NCI-H524 treated with DMSO at 0.1 percent for 48 hours (cell line): ENCODE measurements at places on chromosomes 3 and 15.

DNA sequence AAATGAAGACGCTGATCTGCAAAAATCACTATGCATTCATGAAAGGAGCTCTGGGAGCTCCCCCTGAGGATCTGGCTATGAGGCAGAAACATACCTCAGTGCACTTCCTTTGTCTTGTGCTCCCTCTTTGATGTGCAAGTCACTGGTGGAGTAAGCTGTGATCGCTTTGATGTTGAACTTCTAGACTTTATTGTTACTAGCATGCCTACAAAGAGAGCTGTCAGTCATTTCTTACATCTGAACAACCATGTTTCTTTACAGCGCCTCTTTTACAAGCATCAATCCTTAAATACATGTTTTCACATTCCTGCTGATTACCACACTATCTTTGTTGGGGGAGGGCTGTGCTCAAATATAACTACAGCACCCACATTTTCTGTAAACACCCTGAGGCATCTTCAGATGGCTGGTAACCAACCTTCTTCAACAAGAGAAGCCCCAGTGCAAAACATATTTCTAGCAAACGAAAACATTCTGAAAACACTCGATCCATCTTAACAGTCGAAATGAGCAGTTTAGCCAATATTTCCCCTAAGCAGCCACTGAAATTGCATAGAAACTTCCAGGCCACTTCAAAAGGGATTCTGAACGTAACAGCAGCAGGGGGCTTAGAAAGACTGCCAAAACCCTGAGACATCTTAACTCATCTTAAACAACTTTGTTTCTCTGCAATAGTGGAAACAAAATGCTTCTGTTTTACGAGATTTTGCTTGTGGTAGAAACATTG is 101.9 kb upstream of the ICE2 start:
- no peak for DNase-seq

GRCh38 chr3:25547943-25548674 is 116.6 kb downstream of the TOP2B start:
- no peak for DNase-seq

DNA sequence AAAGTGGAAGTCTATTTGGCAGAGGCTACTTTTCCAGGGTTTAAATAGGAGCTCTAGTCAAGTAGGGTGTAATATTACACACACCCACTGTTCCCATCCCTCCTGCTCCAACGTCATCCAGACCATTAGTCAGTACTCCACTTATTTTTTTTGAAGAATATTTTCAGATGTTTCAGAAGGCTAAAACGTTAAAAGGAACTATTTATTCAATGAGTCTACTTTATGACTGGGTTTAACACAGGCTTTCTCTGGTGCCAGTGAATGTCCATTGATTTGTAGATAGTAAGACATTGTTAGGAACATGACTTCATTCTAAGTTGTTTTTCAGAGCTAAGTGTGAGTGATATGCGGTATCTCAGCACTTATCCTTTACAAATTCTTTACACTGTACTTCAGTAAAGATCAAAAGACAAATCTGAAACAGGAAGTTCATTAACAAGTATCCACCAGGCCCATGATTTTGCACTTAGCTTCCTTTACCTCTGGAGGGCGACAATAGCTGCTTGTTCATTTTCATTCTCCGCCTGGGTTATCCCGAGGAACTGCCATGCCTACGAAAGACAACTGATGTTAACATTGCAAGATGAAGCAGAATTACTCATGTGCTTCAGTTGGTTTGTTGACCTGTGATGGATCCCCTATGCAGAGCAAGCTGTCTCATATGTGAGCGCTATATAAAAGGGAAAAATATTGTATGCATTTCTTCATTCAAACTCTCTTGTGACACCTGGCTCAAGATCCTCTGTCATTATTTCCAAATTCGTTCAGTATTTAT is 158.7 kb downstream of the USP13 start:
- DNase-seq: peak; percentile 40

GRCh38 chr3:58375254-58375653 is 42.6 kb downstream of the PXK start:
- no peak for DNase-seq

GRCh38 chr15:51170882-51171633 is 76.4 kb upstream of the TNFAIP8L3 start:
- no peak for DNase-seq

DNA sequence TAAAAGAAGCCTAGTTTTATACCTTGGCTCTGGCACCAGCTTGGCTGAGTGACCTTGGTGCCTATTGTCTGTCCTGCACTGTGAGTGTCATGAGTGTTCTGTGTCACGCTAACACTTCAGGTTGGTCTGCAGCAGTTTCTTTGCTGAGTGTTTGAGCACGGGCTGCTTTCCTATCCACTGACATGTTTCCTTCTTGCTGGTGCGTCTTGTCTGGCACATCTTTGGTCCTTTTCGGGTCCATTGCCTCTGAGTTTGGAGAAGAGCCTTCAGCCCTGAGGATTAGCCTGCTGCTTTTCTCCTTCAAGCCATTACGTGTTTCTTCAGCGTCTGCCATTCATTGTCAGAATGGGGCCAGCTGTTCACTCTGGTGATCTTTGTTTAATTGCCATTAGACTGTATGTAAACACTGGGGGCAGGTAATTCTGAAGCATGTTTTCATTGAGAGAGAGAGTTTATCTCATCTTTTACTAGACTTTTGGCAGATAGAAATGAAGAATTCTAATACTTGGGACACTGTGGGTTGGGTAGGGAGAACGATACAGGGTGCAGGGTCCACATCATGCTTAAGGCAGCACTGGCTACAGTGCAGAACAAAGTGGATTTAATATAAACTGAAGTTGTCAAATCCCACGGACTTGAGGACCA is 55.5 kb downstream of the LRRC28 start:
- DNase-seq: peak; percentile 92

GRCh38 chr3:194287374-194287773 is 63.8 kb downstream of the CPN2 start:
- DNase-seq: no peak

DNA sequence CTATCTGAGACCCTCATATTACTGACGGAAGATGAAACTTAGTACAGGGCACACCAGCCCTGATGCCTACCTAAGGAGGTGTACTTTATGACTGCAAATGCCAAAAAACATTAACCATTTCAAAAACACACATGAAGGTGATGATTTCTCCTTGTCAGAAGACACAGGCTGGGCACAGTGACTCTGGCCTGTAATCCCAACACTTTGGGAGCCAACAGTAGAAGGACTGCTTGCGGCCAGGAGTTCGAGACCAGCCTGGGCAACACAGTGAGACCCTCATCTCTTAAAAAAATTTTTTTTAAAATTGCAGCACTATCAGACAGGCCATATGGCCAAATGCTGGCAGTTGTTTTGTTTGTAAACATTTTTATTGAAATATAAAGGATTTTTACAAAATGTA is 73.5 kb downstream of the LRIG1 start:
- DNase-seq: no peak

- DNase-seq: no peak
Measured at GRCh38 chr3:42991341-42992315, 12.5 kb downstream of the GASK1A start.

DNA sequence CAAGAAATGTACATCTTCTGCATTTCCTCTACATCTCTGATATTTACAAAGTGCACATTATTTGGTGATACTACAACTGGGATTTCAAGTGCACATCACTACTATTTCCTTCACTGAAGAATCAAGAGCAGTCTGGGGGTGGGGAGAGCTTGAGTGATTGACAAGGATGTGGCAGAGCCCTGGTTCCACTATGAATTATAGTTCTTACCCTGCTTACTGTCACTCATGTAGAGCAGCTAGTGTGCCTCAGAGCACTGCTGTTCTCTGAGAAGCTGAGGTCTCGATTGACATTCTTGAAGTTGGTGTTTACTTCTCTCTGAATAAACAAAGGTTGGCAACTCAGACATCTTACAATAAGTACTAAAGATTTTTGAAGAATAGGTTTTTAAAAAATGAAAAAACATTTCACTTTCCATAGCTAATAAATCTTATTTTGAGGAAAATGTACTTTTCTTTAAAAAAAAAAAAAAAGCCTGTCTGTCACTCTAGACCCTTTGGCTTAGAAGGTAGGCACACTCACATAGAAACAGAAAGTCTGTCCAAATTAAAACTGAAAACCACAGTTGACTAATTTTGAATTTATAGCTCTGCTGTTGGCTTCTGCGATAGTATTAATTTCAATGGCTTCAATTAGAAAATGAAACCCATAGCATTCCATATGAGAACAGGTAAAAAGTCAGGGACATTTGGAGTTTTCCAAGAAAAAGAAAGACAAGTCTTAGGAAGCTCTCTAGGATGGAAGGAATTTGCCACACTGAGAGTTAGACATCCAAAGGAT is 5.6 kb downstream of the GREM1 start:
- no peak for DNase-seq

DNA sequence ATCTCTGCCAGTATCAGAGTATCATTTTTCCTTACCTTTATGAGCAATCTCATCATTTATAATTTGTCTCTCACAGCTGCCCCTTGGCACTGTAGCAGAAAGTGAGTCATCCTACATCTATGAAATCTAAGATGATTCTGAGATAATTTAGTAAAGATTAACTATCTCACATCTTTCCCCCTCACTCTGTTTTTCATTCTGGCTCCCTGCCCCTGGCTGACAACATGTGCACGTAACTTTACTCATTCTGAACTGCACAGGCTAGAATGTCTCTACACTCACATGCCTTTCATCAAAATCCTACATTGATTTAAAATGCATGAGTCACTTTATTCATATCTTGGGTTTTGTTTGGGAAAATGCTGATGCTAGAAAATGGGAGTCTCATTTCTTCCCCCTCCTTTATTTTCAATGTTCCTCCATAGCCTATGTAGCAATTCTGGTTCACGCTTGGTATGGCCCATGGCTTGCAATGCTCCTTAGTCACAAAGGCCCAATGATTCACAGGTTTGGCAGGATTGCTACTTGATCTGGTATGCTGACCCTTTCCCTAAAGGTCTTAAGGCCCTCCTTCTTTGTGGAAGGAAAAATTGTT is 838.5 kb downstream of the TUSC7 start:
- DNase-seq: no peak

DNA sequence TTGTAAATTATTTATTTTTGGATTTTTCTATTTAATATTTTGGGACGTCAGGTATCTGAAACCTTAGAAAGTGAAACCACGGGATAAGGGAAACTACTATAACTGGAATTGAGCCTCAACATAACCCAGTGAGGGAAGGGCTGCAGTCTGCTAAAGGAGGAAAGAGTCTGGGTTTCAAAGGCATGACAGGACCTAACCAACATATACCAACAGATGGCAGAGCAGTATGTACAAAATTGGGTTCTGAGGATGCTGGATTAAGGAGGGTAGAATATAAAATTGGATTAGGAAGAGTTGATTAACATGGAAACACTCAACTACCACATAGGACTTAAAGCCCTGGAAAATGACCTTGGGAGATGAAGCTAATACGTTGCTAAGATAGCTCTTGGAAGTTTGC is 603.5 kb downstream of the MECOM start:
- DNase-seq: peak; percentile 75

GRCh38 chr3:121989943-121990342 is 32.1 kb downstream of the ILDR1 start:
- no peak for DNase-seq

DNA sequence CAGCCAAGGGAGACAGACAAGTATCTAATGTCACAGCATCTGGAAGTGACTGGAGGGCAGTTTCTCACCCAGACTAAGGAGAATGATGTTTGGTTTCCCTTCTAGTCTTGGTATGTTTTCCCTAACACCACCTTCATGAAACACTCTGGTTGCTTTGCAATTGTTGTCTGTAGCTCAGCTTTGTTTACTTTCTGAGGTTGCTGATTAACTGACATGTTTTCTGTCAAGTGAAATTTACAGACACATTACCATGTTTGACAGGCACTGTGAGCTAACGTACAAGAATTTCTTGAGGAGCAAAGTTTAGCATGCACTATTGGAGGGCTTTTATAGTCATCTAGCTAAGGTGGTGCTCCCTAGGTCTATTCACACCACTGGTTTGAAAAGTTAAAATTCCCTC is 131.6 kb upstream of the NECTIN3 start:
- DNase-seq: no peak

DNA sequence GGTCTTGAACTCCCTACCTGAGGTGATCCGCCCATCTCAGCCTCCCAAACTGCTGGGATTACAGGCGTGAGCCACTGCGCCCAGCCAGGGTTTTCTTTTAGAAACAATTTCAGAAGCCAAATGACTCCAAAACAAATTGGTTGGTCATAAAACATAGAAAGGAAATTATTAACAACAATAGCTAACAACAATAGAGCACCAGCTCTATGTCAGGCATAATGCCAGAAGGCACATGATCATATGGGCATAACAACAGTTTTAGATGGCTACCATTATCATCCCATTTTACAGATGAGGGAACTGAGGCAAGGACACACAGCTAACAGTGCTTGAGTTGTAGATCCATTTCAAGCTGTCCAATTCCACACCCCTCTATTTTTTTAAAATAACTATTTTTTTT is 22.2 kb upstream of the RAF1 start:
- DNase-seq: no peak

- no peak for DNase-seq
Measured at GRCh38 chr3:29977360-29977759, 629.0 kb upstream of the TGFBR2 start.

DNA sequence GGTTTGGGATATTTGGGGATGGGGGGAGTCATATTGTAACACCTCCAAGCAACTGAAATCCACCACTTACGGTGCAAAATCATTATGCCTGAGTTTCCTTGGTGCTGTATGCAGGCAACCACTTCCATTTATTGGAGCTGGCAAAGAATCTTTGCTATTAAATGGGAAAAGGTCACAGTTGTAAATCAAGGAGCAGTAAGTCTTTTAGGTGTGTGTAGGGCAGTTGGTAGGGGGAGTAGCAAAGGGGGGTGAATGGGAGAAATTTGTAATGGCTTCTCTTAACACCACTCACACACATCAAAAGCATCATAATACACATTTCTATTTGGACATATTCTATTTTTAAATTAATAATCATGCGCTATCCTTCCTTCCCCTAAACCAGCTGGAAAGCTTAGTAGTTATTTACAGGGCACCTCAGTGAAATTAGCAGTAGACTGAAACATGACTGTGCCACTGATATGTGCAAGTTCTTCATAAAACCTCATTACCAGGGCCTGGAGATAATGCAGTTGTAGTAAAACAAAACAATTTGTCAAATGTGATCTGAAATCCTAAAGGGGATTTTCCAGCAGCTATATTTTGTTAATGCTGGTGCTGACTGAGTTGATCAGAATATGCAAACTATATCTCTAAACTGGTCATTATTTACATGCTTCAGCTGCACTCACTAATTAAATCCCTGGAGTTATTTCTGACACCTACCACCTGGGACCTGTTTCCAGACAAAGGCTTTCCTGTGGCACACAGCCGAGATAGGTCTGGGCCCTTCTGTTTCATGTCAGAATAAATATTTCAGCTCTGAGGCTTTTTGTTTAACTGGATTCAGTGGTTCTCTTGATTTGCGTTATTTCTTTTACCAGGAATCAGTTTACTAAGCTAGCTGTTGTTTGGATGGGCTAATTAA is 90.1 kb downstream of the B3GALNT1 start:
- no peak for DNase-seq

DNA sequence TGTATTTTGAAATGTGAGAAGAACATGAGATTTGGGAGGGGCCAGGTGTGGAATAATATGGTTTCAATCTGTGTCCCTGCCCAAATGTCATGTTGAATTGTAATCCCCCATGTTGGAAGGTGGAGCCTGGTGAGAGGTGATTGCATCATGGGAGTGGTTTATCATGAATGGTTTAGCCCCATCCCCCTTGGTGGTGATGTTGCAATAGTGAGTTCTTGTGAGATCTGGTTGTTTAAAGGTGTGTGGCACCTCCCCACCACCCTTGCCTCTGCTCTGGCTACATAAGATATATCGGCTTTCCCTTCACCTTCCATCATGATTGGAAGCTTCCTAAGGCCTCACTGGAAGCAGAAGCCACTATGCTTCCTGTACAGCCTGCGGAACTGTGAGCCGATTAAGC is 23.9 kb upstream of the TMEM108 start:
- no peak for DNase-seq

- peak; percentile 84 for DNase-seq
Measured at GRCh38 chr3:196962108-196962929, 6.3 kb downstream of the PIGZ start.
